SK-N-SH (cell line): ENCODE measurements at places on chromosomes 11 and 22.
A peak's percentile ranks its signal among the peaks of the same experiment; 100 is the strongest.

- no peak for DNase-seq
These were observed 2.1 kb upstream of the RBM4 start for GRCh38 chr11:66636411-66636810.

DNA sequence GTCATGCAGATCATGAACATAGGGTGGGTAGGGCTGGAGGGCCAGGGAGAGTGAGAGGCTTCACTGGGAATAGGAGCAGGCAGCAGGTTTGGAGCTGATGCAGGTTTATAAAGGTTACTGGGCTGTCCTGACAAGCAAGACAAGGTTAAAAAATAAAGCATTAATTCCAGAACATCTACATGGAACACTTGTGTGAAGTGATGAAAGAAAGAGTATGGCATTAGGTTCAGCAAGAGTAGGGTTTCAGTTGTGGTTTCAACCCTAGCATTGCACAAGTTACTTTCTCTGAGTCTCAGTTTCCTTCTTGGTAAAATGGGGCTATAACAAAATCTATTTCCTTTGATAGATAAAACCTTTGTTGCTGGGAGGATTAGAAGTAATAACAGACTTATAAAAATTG is 114.6 kb upstream of the SESN3 start:
- no peak for DNase-seq

- no peak for DNase-seq
These were observed 71.2 kb upstream of the TP53AIP1 start for GRCh38 chr11:129013737-129014475.

DNA sequence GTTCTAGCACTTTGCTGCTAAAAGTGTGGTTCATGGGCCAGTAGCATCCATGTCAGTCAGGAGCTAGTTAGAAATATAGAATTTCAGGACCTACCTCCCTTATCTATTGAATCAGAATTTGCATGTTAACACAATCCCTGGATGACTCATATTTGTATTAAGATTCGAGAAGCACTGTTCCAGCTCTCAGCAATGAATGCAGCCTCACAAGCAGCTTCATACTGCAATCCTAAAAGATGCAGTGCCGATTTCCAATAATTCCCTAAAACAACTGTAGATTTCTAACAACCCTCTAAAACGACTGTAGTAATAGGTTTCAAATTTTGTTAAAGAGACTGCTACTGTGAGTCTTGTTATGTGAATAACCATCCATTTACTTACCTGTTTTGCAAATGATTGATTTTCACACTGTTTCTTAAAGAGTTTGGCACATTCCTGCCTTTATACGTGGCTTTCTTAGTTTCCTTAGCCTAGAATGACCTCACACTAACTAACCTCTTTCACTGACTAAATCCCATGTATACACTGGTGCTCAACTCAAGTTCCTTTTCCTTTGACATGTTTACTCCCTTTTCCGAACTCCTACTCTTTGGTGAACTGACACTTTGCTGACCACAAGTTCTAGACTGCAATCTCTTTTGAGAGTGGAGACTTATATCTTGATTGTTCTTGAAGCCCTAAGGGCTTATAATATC is 511.8 kb downstream of the METTL15 start:
- DNase-seq = no peak

DNA sequence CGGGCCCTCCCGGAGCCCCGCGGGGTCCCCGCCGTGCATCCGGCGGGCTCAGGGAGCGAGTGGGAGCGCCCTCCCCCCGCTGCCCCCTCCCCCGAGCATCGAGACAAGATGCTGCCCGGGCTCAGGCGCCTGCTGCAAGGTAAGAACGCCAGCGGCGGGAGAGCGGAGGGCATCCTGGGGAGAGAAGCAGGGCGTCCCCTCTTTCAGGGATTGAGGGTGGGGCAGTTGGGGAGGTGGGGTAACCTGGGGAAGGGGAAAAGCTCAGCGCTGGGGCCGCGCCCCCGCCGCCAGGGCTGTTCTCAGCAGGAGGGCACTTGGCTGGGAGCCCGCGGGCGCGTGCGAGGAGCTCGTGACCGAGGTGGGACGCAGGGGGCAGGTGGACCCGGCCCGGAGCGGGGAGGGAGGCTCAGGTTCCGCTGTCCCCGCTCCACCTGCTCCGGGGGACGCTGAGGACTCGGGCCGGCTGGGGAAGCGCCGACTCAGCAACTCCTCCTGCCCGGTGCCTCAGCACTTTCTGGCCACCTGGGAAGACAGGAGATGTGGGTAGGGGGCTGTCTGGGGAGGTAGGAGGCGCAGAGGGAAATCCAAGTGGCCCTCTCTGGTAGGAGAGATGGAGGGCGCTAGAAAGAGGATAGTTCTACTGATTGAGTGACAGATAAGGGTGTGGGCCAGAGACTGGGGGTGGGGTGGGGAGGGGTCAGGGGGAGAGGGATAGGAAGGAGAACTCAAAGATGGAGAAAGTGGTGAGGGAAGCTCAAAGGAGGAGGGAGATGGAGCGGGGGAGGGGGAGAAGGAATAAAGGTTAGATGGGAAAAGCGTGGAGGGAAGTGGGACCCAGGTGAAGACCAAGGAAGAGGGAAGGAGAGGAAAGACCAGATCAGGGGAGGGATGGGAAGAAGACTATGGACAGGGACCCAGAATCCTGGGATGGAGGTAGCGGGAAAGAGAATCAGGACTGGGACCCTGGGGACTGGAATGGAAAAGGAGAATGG is 726 bp downstream of the RTN4RL2 start:
- no peak for DNase-seq

GRCh38 chr22:28594797-28595462 is 84.7 kb downstream of the TTC28 start:
- DNase-seq = peak; percentile 60

DNA sequence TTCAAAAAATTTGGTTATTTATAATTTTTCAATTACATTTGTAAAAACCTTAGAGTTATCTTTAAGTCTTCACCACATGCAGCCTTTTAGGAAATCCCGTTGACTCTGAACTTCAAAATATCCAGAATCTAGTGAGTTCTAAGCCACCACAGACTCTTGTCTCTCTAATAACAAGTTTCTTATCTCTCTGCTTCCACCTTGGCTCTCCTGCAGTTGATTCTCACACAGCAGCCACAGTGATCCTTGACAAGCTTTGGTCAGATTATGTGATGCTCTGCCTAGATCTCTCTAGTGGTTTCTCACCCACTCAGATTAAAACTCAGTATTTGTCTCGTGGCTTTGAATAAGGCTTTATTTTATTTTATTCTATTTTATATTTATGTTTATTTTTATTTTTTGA is 8.6 kb downstream of the HSD17B12 start:
- DNase-seq = no peak

DNA sequence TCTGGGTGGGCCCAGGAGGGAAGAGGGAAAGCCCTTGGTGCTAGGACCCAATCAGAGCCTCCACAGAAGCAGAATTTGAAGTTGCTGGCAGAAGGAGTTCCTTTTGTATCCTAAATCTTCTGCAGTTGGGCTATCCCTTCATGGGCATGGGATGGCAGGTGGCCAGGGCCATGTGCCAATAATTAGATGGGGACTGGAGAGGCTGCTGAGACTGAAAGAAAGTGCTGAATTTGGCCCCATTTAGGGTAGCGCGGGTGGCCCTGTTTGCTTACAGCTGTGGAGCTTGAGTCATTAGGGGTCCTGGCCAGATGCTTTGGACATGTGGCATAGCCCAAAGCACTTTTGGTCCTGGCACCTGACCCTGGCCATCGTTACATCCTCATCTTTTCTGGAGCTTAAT is 27.1 kb downstream of the PARVA start:
- no peak for DNase-seq

DNA sequence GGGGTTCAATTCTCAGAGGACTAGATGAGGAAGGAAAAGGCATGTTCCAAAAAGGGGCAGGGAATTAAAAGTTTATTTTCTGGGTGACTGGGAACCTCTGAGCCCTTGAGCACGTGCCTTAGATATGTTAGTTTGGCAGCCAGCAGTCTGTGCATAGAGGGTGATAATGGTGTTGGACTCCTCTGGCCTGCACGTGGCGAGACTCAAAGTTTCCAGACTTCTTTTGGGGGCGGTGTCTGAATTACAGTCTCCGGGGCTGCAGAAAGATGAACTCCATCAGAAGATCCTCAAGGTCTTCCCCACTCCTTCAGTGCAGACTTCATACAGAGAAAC is 861 bp upstream of the ZNRF3 start:
- DNase-seq = peak; percentile 30

DNA sequence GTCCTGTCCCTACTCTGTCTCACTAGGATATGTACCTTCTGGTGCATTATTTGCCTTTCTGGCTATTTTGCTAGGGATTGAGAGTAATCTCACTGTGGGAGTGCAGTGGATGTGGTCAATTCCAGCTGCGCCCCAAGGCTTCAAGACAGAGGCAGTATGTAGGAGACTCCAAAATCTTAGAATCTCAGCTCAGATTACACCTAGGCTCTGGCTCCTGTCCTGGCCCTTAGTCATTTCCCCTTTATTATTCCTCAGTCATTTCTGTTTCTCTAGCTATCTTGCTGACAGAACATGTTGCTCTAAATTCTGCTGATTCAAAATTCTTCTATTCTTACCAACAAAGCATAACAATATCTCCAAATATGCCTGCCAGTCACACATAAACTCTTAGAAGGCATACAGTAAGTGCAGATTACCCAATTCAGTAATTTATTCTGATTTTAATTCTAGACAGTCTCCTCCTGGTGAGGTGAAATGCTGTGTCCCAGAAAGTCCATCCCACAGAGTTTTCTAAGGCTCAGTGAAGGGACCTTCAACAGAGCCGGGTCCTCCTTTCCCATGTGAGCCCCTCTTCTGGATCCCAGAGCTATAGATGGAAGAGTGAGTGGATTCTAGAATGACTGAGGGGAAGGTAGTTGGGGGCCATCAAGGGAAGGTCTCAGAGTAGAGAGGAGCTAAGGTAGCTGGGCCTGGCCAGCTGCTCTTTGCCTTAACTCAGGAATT is 24.3 kb upstream of the GLYATL1 start:
- no peak for DNase-seq

GRCh38 chr11:73160005-73160760 is 18.1 kb upstream of the FCHSD2 start:
- DNase-seq = no peak

DNA sequence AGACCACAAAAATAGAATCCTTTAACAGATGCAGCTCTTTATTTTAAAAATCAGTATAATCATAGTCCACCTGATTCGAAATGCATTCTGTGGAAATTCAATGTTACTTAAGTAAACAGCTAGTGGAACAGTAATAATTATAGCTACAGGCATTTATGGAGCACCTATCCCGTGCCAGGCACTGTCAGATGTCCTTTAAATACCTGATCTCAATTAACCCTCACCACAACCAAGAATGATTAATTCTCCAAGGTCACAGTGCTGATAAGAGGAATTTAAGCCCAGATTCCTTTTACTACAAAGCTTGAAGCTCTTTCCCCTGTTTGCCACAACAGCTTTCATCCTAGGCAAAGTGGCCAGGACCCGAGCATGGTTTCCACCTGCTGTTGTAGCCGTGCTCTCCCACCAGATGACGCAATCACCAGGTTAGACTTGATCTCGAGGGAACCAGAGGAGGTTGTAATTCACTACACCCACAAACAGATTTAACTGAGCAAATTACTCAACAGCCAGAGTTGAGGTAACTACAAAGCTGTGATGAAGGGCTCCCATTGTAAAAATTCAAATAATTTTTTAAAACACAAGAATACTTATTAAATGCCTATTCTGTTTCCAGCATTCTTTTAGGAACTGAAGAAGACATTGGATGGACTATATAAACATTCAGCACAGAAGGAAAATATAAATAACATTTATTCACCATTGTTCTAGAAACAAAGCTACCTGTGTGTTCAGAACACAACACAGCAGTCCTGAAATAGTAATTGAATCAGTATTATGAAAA is 10.3 kb downstream of the PRDM10 start:
- peak; percentile 67 for DNase-seq

- no peak for DNase-seq
These were observed 483.5 kb downstream of the BRD1 start for GRCh38 chr22:49344161-49344560.

DNA sequence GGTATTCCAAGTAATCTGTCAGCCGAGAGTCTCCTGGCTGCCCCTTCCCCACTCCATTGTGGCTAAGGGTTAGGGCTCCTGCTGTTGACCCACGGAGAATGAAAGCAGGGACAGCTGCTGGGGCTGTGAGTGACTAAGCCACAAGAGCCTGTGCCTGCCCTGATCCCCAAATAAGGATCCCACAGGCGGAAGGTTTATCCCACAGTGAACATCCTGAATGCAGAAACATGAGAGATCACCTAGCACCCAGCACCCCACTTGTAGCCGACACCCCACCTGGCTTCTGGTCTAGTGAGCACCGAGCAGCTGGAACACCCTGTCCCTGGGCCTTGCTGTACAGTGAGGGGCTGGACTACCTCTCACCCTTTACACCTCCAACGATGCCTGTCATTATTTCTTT is 117.7 kb upstream of the LMO1 start:
- no peak for DNase-seq

- peak; percentile 37 for DNase-seq
These were observed 16.3 kb downstream of the OR2AG2 start for GRCh38 chr11:6755303-6755952.

DNA sequence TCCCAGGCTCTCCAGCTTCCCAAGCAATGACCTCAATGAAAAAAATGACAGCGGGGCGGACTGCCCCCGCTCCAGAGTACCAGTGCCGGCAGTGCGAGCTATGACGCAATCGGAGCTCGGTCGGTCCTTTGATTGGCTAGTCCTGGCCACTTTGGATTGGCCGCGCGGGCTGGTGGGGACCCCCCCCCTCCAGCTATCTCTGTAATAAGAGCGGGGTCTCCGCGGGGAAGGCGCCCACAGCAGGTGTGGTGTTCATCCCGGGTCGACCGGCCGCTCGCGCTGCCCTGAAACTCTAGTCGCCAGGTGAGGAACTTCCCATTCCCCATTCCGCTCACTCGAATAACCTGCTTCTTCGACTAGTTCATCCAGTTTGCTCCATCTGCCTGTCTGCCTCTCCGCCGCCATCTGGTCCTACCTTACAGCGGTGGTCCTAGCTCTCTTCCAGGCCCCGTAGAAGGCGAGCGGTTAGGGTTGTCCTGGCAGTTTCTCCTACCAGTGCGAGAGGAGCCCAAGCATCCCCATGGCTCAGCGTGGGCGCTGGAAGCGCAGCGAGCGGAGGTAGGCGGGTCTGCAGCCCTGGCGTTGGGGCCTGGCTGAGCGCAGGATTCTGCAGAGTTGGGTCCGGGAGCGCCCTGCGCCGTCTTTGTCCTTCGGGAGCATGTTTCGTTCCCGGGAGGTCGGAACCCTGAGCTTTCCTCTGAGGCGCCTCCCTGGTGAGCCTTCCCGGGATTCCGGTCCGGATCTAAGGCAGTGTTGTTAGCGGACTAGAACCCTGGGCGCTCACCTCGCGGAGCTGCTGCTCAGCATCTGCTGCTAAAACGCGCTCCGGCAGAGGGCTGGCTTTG is at the start of gene CALCB:
TSS of gene CALCB (plus strand) at position 233 of the 845 bp plus-strand sequence. CDS start 1,126 bp downstream, outside the sequence.
- DNase-seq = peak; percentile 83
